HFFc6 (cell line): ENCODE measurements at places on chromosomes 4 and X.
A peak's percentile ranks its signal among the peaks of the same experiment; 100 is the strongest.

- H3K4me3 ChIP-seq = no peak overlapping the region
- no peak overlapping the region for H3K27ac ChIP-seq
- no peaks in the 10 kb centered on the region for H3K27me3 ChIP-seq
- no peak for DNase-seq
- H3K4me1 ChIP-seq = no peaks in the 10 kb centered on the region
Measured at GRCh38 chr4:62490635-62491034, 1290.5 kb downstream of the ADGRL3 start.

GRCh38 chrX:7996414-7996813 lies 69.2 kb upstream of the PNPLA4 start:
- DNase-seq = peak; percentile 10
- H3K36me3 ChIP-seq = no peaks in the 10 kb centered on the region
- no peak overlapping the region for H3K27ac ChIP-seq
- peaks cover 11% of the 10 kb centered on the region for H3K4me1 ChIP-seq

DNA sequence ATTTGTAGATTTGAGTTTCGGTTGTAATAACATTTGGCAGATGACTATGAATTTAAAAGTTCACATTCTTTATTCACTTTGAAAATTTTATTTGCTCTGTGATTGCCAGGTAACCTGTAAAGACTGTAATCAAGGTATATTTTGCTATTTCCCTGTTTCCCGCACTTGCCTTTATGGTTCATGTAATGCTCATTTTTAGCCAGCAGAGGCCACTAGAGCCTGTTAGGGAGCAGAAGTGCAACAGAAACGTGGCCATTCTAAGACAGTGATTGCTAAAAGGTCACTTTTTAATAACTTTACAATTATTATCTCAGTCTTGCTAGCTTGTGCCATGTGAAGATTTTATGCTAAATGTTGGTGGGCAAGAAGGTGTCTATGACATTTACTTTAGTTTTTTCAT lies 12.4 kb downstream of the YIPF6 start:
- H3K4me3 ChIP-seq = no peak overlapping the region
- no peak for DNase-seq
- no peak overlapping the region for H3K27ac ChIP-seq

DNA sequence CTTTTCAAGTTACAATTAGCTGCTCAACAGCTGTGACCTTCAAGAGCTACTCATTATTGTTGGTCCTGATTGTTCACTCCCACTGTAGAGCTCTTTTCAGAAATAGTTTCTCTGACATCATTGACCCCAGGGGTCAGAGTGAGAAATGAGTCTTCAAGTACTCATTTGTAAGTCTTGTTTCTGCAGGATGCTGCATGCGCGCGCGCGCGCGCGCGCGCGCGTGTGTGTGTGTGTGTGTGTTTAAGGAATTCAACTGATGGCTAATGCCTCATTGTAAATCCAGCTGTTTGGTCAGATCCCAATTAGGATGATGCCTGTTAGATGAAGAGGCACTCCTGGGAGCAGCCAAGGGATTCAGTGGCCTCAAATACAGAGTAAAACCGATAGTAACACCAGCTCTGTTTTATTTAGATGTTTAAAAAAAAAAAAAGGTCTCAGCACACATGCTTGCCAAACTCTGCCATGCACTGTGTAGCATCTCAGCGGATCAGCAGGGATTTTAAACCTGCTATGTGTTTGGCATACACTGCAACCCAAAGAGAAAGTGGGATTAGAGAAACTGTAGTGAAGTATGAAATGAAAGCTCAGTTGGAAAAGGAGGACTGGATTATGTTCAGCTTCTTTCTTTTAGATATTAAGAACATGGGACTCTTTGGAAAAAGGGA lies 332.3 kb downstream of the ADGRL3 start:
- no peak for DNase-seq
- H3K36me3 ChIP-seq = no peaks in the 10 kb centered on the region; the same call in 1 of the 2 replicates
- H3K4me3 ChIP-seq = no peak overlapping the region
- H3K27me3 ChIP-seq = no peaks in the 10 kb centered on the region
- H3K4me1 ChIP-seq = no peaks in the 10 kb centered on the region

DNA sequence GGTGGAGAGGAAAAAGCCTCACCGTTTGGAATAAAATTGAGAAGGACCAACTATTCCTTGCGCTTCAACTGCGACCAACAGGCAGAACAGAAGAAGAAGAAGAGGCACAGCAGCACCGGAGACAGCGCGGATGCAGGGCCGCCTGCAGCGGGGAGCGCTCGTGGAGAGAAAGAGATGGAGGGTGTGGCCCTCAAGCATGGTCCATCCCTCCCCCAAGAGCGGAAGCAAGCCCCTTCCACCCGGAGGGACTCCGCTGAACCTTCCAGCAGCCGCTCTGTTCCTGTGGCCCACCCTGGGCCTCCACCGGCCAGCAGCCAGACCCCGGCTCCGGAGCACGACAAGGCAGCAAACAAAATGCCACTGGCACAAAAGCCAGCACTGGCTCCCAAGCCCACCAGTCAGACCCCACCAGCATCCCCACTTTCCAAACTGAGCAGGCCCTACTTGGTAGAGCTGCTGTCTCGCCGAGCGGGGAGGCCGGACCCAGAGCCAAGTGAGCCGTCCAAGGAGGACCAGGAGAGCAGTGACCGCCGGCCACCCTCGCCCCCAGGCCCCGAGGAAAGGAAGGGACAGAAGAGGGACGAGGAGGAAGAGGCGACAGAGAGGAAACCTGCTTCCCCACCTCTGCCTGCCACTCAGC lies 71.2 kb downstream of the AASDH start:
- H3K4me3 ChIP-seq = no peak overlapping the region
- DNase-seq = no peak
- H3K27ac ChIP-seq = no peak overlapping the region
- no peaks in the 10 kb centered on the region for H3K4me1 ChIP-seq
- peaks cover 4% of the 10 kb centered on the region for H3K36me3 ChIP-seq

- H3K4me3 ChIP-seq = peak overlapping the region; percentile 97
- peaks cover 43% of the 10 kb centered on the region for H3K4me1 ChIP-seq
- no peaks in the 10 kb centered on the region for H3K27me3 ChIP-seq
- no peak for DNase-seq
- no peaks in the 10 kb centered on the region for H3K36me3 ChIP-seq
Measured at GRCh38 chrX:140765043-140765784, 55.7 kb downstream of the LINC00632 start.

DNA sequence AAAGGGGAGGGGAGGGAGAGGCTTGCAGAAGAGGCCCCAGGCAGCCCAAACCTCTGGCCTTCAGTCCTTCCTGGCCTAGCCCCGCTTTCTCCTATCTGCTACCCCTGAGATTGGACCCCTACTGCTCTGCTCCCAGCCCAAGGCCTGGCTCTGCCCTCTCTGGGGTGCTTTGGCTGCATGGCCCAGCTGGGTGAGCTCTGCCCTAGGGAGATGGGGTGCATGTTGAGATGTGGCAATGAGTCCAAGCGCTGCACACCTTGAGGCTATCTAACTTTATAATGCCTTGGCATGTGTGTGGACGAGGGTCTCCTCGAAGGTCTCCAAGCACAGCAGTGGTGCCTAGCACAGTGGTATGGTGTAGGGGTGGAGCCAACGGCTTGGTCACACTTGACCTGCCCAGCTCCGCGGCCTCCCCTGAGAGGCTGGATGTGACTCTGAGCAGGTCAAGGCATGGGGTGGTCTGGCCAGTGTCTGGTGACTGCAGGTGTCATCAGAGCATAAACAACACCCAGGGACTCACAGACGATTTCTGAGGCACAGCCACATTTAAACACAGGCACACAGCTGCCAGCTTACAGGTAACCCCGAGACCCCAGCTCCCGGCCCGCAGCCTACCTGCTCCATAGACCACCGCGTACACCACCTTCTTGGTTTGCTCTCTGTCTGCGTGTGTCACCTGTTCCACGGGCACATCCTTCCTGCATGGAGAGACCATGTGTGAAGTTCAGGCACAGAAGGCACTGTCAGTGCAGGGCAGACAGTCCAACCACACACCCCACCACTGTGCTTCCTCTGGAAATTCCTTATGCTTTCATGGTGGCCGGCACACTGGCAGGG lies 36.3 kb downstream of the NAT8L start:
- no peak overlapping the region for H3K27ac ChIP-seq
- H3K36me3 ChIP-seq = peaks cover 12% of the 10 kb centered on the region; the same call in 1 of the 2 replicates
- peak; percentile 24 for DNase-seq
- H3K27me3 ChIP-seq = peaks cover 4% of the 10 kb centered on the region; the same call in 1 of the 2 replicates

DNA sequence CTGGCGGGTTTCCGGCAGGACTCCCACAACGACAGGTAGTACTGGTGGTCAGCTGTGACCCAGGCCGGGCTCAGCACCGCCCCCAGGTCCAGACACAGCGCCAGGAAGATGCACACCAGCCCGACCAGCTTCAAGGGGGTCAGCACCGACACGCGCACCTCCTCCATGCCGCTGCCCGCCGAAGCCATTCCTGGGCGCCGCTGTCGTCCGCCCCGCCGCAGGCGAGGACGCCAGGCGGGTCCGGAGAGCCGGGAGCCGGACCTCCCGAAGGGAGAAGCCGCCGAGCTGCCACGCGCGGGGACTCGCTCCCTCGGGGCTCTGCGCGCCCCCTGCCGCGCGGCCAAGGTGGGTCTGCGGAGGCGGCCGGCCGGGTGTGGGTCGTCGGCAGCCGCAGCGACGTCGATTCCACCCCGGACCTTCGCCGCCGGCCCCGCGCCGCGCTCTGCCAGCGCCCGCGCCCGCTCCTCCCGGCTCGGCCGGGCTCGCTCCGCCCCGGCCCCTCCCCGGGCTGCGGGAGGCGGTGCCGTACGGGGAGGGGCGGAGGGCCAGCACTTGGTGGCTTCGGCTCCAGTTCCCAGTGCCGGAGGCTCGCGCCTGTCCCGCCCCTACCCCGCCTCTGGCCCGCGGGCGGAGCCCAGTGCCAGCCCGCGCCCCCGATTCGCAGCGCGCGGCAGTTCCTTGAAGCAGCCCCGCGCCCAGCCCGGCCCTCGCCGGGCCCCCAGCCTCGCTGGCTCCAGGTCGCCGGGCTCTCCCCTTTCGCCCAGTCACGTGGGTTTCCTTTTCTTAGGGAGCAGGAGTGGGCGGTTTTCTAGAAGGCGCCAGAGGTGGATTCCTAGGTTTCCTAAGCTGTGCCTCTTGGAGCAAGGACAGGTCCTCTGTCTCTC lies at the start of gene TMEM47:
TSS of gene TMEM47 (minus strand) at position 444 of the 884 bp plus-strand sequence. CDS start at position 188, 256 bp downstream.
- peak within 1 kb of the TSS; percentile 74 for H3K27ac ChIP-seq
- H3K4me1 ChIP-seq = peaks cover 19% of the 10 kb centered on the region
- peak; percentile 46 for DNase-seq
- H3K27me3 ChIP-seq = no peaks in the 10 kb centered on the region
- H3K4me3 ChIP-seq = peak within 1 kb of the TSS; percentile 99
- peaks cover 10% of the 10 kb centered on the region for H3K36me3 ChIP-seq

- H3K4me3 ChIP-seq = no peak overlapping the region
- H3K36me3 ChIP-seq = peaks cover 34% of the 10 kb centered on the region
- H3K4me1 ChIP-seq = peaks cover 52% of the 10 kb centered on the region
- peak; percentile 12 for DNase-seq
Measured at GRCh38 chr4:52907510-52907909, 45.4 kb downstream of the RASL11B start.
